ENCODE measurements at places on chromosomes 5 and 9.

GRCh38 chr9:115416299-115416698 is 298.3 kb upstream of the TNC start:
- DNase-seq = no peak

DNA sequence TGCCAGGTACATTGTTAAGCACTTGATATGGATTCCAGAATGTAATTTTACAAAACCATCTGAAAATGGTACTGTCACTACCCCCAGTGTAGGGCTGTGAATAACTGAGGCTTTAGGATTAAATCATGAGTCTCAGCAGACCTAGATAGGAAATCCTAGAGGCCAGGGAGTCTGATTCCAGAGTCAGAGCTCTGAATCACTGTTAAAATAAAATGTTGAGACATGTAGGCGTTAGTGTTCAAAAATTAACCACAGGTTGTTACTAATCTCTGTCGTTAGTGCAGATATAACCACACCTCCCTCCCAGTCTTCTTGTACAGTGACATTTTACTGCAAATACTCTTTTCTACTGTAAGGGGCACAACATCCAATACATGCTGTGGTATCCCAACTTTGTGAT is 1828.8 kb downstream of the MAT2B start:
- DNase-seq = no peak

DNA sequence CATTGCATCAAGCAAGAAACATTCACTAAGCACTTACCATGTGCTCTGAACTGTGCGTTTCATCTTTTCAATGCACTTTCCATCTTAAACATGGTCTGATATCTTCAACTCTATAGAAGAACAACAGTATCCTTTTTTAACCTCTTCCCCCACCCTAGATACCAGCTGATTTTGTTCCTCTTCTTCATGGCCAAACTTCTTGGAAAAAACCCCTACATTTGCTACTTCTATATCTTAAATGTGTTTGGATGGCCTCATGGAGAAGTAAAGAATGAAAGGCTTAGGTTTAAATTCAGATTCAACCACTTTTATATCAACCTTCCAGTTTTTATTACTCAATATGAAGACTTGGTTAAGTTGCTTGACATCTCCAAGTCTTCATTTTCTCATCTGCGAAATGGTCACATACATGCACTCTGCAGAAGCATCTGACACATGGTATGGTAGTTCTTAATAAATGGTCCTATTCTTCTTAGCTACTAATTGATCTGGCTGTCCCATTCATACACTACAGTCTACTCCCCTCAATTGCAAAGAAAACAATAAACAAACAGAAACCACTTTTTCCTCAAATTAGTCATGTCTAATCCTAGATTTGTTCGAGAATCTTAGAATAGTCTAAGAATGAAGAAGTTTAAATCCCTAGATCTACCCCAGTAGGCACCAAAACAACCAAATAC is 59.4 kb downstream of the FYB1 start:
- no peak for DNase-seq

- DNase-seq = no peak
These were observed 266.3 kb downstream of the PSAT1 start for GRCh38 chr9:78563269-78563668.

- peak; percentile 84 for DNase-seq
These were observed 52.1 kb downstream of the AQP7 start for GRCh38 chr9:33350310-33350709.

GRCh38 chr9:108105885-108106284 is 616.3 kb upstream of the KLF4 start:
- DNase-seq = no peak

GRCh38 chr5:65620021-65620420 is 4.1 kb downstream of the TRIM23 start:
- peak; percentile 18 for DNase-seq

GRCh38 chr5:30401479-30402058 is 791.9 kb upstream of the CDH6 start:
- DNase-seq = no peak

- DNase-seq = no peak
These were observed 4.0 kb downstream of the TENT4A start for GRCh38 chr5:6717247-6717646.

DNA sequence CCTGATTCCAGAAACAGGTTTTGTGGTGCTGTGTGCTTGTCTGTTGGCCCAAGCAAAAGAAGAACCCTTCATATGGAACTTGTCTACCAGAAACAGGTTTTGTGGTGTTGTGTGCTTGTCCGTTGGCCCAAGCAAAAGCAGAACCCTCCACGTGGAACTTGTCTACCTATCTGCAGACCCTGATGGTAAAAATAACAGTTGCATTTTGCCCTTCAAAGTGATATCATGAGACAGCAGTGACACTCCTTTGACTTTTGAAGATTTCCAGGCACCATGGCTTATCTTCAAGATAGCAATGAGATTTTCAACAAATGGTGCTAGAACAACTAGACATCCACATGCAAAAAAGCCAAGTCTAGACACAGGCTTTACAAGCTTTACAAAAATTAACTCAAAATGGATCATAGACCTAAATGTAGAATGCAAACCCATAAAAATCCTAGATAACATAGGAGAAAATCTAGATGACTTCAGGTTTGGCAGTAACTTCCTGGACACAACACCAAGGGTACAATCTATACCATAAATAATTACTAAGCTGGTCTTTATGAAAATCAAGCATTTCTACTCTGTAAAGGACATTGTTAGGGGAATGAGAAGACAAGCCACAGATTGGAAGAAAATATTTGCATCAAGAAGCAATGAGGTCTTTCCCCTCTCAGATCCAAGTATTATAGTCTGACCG is 16.8 kb downstream of the MACROH2A1 start:
- no peak for DNase-seq

DNA sequence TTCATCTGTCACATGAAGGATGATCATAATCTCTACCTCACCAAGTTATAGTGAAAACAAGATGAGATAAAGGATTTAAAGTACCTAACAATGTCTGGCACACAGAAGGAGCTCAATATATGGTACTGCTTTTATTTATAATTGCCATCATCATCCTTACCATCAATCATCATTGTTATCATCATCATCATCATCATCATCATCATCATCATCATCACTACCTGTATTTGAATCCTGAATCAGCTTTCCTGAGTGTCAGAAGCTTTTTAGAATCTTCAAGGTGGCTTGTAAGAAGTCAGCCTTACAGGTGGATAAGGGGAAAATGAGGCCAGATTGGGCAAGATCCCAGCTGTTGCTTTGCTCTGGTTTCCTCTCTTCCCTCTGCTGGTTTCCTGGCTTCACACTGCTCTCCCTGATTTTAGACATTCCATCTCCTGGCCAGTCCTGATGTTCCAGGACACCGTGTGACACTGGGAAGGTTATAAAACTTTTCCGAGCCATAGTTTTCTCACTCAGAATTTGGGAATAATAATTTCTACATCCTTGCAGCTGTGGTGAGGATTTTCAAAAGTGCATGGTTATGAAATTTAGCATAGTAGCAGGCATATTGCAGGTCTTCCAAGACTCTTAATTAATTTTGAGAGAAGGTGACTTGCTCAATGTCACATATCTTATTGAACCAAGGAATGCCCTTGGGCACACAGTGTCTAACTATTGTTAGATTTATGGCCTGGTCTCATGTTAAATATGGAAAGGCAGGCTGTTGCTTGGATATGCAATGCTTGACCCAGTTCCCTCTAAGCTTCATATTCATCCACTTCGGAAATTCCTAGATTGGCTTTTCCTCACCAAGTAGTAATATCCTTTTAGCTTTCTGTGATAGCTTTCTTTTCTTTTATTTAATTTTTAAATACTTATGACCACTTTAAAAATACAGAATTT is 160.7 kb downstream of the TMEM38B start:
- no peak for DNase-seq

DNA sequence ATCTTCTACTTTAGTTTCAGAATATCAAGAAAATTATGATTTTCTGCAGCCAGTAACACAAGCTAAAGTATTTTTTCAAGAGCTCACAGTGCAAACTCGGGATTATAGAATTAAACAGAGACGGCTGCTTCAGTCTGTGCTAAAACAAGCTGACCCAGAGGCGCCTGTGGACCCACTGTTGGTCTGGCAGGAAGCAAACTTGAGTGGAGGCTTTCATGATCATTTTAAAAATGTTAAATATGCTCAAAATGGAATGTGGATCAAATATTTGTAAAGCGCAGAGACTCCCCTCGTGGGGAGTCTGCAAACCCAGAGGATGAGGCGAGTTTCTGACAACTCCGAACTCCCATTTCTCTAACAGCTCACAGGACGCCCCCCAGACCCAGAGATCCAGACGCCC is 13.0 kb downstream of the ROR2 start:
- no peak for DNase-seq

GRCh38 chr9:131436376-131436775 is 42.5 kb downstream of the PRRC2B start:
- DNase-seq = no peak

GRCh38 chr9:82308836-82309235 is 320.3 kb downstream of the SPATA31D1 start:
- no peak for DNase-seq

DNA sequence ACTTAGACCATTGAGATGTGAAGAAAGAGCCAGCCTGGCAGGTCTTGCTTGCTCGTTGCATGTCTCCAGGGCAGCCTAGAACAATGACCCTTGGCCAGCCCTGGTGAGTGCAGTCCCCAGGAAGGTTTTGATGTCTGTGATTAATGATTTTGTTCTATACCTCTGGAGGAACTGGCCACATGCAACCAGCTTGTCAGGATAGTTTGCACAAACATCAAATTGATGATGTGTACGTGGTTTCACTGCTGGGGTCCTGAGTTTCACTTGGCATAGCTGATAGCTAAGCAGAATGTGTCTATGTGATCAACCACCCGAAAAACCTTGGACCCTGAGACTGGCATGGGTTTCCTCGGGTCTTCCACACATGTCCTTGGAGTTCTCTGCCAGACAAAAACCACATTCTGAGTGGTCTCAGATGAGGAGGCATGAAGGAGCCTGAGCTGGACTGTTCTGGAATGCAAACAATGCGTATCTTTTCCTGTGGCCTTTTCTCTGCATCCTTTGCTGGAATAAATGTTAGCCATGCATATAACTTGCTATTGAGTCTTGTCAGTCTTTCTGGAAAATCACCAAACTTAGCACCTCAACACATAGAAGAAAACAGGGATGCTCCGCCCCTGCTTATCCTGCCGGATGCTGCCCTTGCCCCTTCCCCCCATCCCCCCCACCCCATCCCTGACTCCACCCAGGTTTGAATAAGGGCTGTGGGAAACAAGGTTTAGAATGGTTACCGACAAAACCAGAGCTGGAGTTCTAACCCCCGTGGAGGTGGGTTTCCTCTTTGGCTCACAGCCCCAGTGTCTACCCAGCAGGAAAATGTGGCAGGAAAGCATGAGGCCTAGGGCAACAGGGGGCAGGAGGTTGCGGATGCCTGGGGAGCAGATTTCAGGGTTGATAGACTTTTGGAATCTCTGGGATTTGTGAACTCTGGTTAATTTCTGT is 50.1 kb upstream of the ANKRD33B start:
- DNase-seq = peak; percentile 96

DNA sequence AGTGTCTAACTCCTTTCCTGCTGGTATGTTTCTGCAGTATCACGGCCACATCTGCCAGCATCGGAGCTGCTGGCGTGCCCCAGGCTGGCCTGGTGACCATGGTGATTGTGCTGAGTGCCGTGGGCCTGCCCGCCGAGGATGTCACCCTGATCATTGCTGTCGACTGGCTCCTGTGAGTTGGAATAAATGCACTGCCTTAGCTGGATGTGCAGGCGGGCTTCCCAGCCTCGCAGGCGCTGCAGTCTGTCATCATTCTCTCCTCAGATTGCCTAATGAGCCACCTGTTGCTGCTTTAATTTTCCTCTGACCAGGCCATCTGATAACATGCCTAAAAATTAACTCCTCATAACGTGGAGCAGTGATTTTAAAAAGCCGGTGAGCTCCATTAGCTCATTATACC is 79.1 kb upstream of the PLPP6 start:
- no peak for DNase-seq

DNA sequence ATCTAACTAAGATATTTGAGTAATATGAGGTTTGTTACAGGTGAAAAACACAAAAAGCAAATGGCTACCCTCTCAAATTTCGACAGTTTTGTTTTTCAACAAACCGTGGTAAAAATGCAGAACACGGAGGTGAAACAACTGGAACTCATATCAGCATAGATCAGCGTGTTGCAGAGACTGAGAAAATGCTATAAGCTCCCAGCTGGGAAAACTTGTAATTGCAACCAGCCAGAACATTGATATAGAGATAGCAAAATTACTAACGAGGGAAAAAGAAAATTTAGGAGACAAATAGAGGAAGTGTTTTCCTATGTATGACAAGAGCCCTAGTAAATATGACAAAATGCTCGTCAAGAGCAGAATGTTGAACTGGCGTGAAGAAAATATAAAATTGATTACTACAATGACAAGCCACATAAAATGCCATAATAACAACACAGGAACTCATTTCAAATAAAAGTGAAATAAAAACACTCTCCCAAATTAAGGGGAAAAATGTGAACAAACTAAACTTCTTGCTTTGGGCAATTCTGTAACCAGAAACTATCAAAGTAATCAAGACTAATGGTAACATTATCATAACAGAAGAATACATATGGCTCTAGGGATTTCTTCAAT is 1989.8 kb downstream of the EFNA5 start:
- no peak for DNase-seq

DNA sequence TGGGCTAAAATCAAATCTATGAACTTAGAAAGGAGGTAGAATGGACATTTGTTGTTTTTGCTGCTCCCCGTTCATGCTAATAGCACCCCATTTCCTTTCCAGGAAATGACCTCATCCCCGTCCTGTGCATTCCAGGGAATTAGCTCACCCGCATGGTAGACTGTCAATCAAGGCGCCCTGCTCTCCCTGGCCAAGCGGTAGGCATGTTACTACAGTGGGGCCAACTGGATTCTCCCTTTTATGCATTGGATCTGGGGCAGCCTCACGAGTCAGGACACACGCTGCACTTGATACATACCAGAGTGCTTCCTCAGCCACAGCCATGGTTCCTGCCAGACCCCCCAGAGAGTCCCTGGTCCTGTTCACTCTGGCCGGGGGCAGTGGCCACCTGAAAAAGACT is 111.0 kb upstream of the PTCH1 start:
- no peak for DNase-seq

DNA sequence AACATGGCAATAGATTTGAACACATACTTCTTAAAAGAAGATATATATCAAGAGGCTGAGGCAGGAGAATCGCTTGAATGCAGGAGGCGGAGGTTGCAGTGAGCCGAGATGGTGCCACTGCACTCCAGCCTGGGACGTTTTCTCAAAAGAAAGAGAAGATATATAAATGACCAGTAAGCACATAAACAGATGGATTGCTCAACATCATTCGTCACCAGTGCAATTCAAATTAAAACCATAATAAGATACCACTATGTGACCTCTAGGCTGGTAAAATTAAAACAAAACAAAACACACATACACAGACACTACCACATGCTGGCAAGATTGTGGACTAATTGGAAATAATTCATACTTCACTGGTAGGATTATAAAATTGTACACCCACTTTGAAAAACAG is 5.3 kb upstream of the TXN start:
- peak; percentile 68 for DNase-seq

GRCh38 chr5:134088994-134089560 is 25.4 kb upstream of the TCF7 start:
- DNase-seq = no peak

GRCh38 chr5:96664669-96665068 is 2.5 kb downstream of the CAST start:
- DNase-seq = no peak
